Activated naive CD8-positive, alpha-beta T cell treated with anti-CD3 and anti-CD28 coated beads, Interleukin-2, amount 10 ng/mL, durations not matched to agents 7 days and 5 days (primary cell): ENCODE measurements at places on chromosomes 11 and 22. TPM values are rescaled to one million over a fixed set of nuclear protein-coding genes. Genes with fewer than 3 reads are reported as not detected.

- no peaks in the 10 kb centered on the region for H3K36me3 ChIP-seq
- DNase-seq: no peak
- peaks cover 20% of the 10 kb centered on the region for H3K27me3 ChIP-seq
- H3K4me3 ChIP-seq: no peak overlapping the region
Measured at GRCh38 chr22:35900483-35901168, 128.0 kb downstream of the RBFOX2 start.

DNA sequence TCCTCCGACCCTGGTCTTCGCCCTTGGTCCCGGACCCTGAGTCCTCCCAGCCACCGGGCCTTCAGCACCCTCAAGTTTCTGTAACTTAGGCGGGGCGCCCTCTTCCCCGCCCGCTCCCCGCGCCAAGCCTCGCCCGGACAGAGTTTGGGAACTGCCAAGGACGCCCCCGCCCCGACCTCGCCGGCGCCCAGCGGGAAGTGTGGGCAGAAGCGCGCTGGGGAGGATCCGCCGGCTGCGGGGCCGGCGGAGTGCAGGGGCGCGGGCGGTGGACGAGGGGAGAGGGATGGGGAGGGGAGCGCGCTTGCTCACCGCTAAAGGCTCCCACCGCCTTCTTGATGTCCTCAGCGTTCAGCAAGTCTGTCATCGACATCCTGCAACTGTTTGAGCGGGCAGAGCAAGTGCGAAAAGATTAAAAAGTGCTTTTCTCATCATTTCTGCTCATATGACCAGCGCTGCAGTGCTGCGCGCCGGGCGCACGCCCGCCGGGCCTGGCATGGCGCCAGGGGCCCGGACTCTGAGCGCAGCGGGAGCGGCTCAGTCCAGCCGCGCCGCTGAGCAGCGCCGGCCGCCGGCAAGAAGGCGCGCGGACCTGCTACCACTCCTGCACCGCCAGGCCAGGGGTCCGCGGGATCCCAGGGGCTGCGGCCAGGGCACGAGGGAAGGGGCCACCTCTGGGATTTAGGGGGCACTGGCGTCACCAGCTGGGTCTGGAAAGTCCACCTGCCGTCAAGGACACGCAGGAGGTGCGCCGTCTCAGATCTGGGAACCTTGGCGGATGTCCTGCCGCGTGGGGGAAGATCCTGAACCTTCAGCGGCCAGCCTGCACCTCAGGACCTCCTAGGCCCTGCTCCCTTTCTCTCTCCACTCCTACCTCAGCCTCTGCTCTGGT is at the start of gene PVALB:
PVALB (minus strand) TSS at position 400 of the 889 bp plus-strand sequence; CDS start at position 370, 30 bp downstream.
- peaks cover 3% of the 10 kb centered on the region for H3K4me1 ChIP-seq
- DNase-seq: peak; percentile 41
- H3K36me3 ChIP-seq: no peaks in the 10 kb centered on the region
- no peak within 1 kb of the TSS for H3K27ac ChIP-seq
- peak within 1 kb of the TSS; percentile 46 for H3K4me3 ChIP-seq
- peaks cover 67% of the 10 kb centered on the region for H3K27me3 ChIP-seq

DNA sequence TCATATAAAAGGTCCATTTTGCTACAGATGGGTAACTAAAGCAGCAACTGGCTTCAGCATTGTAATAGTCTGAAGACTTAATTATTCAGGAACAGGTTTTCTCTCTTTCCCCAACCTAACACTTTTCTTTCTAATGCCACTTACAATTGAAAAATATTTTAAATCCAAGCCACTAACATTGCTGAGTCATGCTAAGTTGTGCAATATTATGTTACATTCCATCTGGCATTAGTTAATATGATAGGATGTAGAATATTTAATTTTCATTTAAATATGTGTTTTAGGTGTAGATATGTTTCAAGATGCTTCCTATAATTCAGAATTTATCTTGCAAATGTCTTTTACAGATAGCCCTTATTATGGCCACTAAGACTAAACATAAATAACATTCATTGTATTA is 98.6 kb downstream of the KIF18A start:
- no peak overlapping the region for H3K4me3 ChIP-seq
- no peaks in the 10 kb centered on the region for H3K4me1 ChIP-seq
- H3K27ac ChIP-seq: no peak overlapping the region
- H3K36me3 ChIP-seq: peaks cover 10% of the 10 kb centered on the region
- no peaks in the 10 kb centered on the region for H3K27me3 ChIP-seq
- no peak for DNase-seq

- no peak overlapping the region for H3K4me3 ChIP-seq
- no peak overlapping the region for H3K27ac ChIP-seq
- no peaks in the 10 kb centered on the region for H3K27me3 ChIP-seq
- DNase-seq: no peak
- no peaks in the 10 kb centered on the region for H3K36me3 ChIP-seq
- no peaks in the 10 kb centered on the region for H3K4me1 ChIP-seq
Measured at GRCh38 chr11:20050048-20050447, 110.2 kb downstream of the DBX1 start.

The MS4A3 gene
- not detected for total RNA-seq
